G401 (cell line): ENCODE measurements at places on chromosomes 6 and 20.
A peak's percentile ranks its signal among the peaks of the same experiment; 100 is the strongest.

DNA sequence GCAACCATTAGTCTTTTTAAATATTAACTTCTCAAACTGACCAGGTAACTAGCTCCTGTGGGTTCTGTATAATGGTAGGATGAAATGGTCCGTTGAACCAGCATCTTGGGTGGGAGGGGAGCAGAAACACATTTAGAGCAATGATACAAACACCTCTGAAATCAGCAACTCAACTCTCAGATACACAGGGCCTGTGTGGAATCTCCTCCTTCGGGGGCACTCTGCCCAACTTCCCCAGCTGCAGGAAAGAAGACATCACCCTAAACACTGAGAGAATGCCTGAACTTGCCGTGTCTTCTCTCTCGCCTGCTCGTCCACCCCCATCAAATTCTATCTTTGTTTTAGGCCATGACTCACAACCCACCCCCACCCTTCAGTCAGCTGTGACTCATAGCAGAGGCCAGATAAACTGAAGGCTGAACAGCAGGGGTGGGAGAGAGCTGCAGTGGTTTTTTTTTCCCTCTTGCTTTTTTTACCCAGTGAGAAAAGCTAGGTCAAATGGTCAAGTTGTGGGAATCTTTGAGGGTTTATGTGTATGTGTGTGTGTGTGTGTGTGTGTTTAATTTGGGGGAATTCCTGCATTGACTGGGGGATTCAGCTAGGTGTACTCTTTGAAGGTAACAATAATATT, 593.4 kb upstream of the JAG1 start:
- no peak for DNase-seq

- peak; percentile 70 for DNase-seq
Measured at GRCh38 chr6:53725791-53726575, 60.4 kb upstream of the KLHL31 start.

- DNase-seq = no peak
Measured at GRCh38 chr6:154511791-154512190, 1.3 kb upstream of the CNKSR3 start.

- DNase-seq = no peak
Measured at GRCh38 chr6:40930555-40930954, 108.5 kb downstream of the UNC5CL start.

DNA sequence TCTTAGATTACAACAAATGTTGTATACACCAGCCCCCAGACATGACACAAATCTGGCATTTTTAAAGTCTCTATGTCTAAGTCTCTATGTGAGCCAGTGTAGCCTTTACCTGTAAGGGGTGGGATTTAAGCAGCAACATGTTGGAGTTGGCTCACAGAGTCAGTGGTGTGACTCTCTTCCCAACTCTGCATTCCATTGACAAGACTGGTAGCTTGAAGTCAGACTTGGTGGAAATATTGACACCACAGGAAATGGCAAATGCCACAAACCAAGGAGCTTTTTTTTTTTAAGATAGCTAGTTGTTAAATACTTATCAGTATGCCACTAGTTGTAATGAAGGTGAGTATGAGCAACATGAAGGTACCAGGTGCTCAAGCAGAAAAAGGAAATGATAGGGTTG, 103.1 kb upstream of the SMLR1 start:
- DNase-seq = no peak

- DNase-seq = no peak
Measured at GRCh38 chr6:105409734-105410133, 6.9 kb upstream of the PREP start.

GRCh38 chr6:11164717-11165646, 53.5 kb upstream of the ERVFRD-1 start:
- no peak for DNase-seq

- DNase-seq = peak; percentile 67
Measured at GRCh38 chr6:134007077-134007476, 45.3 kb downstream of the SLC2A12 start.

GRCh38 chr20:43238833-43239232, 49.1 kb upstream of the PTPRT start:
- no peak for DNase-seq

- no peak for DNase-seq
Measured at GRCh38 chr6:44537306-44538049, 150.0 kb downstream of the CDC5L start.

DNA sequence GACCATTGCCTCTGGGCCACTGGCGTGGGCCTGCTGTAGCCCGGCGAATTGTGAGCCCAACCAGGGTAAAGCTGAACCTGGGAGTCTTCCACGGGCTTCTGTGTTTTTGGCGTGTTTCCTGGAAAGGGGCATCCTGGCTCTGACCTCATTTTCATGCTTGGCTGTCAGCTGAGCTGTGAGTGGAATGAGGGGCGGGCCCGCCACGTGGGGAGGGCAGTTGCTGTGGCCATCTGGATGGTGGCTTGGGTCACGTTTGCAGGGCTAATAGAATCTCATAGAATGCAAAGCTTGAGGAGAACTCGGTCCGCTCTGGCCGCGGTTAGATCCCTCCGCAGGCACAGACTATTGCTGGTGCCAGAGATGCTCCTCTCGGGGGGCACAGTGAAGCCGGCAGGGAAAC, 263.0 kb downstream of the SMOC2 start:
- DNase-seq = no peak

DNA sequence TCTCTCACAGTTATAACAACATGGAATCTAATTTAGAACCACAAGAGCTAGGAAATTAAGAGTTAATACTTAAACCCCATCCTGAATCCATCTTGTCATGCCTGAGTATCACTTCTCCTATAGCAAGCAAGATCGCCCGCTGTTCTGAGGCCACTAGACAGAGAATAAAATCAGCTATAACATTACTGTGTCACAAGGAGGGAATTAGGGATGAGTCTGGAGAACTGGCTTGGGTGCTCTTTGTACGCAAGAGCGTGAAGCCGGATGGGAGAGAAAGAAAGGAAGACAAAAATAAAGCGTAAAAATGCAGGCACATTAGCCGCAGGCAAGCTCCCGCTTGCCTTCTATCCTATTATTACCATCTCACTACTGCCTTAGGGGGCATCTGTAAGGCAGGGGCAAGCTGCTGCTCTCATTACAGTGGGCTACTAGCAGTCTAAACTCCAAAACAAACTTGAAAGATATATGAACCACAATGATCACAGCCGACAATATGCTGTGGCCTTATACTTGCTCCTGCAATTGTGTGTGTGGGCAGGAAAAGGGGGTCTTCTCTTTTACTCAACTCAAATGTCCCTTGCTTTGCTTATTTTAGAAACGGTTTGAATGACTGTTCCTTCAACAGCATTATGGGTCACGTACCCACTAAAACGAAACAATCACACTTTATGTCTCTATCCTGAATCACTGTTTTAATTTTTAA, 81.9 kb downstream of the GJA10 start:
- no peak for DNase-seq

DNA sequence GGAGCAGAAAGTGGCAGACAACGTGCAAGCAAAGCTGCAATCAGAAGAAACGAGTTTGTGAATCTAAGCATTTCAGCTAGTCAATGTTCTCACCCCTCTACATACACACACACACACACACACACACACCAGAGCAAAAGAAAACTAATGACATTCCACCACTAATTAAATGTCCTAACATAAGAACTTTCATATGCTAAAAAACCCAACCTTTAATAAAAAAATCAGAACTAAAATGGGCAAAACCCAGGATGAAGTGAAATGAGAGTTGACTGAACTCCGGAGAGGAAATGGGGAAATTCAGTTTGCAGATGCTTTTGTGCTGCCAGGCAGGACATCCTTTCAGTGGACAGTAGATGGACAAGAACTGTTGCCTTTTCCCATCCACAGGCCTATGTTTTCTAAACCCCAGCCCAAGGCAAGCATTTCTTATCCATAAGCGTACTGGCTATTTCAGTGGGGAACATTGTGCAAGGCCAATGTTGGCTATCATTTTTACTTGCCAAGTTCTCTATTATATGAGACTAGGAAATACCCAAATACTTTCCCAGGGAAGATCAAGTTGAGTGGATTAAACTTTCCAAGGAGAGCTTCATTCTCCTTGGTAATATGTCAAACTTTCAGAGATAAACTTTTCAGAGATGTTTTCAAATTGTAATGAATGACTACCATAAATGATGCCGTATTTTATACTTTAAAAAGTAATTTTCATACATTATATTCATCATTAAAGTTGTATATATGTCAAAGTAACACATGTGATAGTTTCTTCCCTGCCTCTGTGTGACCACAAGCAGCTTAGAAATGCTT, 27.3 kb downstream of the RIN2 start:
- DNase-seq = no peak

- peak; percentile 53 for DNase-seq
Measured at GRCh38 chr6:24630856-24631505, 15.0 kb downstream of the KIAA0319 start.

DNA sequence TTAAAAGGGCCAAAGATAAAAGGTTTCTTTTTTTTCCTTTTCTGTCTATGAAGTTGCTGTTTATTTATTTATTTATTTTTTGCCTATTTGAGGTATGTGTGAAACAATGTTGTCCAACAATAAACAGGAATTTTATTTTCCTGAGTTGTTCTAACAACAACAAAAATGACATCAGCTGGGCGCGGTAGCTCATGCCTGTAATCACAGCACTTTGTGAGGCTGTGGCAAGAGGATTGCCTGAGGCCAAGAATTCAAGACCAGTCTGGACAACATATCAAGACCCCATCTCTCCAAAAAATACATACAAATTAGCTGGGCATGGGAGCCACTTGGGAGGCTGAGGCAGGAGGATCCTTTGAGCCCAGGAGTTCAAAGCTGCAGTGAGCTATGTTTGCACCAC, 44.1 kb downstream of the MGME1 start:
- DNase-seq = no peak

GRCh38 chr20:38063911-38064530, 30.5 kb downstream of the RPRD1B start:
- no peak for DNase-seq

DNA sequence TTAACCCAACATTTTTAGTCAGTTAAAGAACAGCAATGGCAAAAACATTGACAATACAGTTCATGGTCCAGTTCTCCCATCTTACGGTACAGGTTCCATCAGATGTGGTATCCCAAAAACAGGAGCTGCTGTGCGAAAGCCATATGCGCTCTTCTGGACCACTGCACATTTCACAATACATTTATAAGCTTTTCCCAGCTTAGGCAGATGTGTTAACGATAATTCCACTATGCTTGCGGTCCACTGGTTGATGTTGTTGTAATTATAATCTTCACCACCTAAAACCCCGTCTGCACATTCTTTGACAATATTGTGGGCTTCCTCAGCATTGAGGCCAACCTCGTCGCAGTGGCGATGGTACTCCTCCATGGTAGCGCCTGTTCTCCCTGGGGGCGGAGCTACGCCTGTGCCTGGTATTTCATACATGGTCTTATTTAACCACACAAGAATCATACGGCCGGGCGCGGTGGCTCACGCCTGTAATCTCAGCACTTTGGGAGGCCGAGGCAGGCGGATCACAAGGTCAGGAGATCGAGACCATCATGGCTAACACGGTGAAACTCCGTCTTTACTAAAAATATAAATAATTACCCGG, 52.0 kb downstream of the BFSP1 start:
- no peak for DNase-seq

DNA sequence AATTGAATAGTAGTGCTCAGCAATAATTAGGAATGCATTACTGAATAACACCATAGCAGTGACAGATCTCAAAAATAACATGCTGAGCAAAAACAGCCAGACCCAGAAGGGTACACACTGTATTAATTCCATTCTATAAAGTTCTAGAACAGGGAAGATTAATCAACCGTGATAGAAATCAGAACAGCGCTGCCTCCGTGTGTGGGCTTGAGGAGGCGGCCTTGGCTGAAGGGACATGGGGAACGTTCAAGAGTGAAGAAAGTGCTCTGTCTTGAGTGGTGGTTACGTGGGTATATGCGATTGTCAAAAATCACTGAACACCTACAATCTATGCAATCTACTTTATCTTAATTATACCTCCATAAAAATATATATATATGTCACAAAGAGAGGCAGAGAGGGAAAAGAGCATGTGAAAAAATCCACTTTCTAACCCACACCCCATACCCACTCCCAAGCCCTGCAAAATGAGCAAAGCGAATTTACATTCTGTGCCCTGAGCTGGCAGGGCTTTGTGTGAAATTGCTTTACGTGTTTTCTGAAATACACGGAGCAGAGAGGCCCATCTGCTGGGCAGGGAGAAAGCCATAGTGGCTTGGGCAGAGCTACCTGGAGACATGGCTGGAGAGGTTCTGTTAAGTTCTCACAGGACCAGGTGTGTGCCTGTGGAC, 74.4 kb downstream of the NFATC2 start:
- DNase-seq = no peak

GRCh38 chr6:30204116-30204515, 9.1 kb downstream of the TRIM26 start:
- DNase-seq = no peak

DNA sequence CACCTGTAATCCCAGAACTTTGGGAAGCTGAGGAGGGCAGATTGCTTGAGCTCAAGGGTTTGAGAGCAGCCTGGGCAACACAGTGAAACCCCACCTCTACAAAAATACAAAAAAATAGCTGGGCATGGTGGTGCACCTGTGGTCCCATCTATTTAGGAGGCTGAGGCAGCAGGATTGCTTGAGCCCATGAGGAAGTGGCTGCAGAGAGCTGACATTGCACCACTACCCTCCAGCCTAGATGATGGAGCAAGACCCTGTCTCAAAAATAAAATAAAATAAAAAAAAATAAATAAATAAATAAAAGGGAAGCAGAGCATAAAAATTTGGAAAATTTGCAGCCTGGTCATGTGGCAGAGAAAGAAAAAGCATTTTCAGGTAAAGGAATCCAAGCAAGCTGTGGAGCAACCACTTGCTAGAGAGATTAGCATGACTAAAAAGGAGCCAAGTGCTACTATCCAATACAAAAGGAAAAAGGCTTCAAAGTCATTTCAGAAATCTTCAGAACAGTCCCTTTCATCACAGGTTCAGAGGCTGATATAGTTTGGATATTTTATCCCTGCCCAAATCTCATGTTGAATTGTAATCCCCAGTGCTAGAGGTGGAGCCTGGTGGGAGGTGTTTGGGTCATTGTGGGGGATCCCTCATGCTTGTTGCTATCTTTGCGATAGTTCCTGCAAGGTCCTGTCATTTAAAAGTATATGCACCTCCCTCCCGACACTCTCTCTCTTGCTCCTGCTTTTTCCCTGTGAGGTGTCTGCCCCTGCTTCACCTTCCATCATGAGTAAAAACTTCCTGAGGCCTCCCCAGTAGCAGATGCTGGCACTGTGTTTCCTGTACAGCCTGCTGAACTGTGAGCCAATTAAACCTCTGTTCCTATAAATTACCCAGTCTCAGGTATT, 11.2 kb upstream of the TTK start:
- DNase-seq = no peak

GRCh38 chr20:19403549-19403948, 191.1 kb downstream of the SLC24A3 start:
- DNase-seq = no peak

DNA sequence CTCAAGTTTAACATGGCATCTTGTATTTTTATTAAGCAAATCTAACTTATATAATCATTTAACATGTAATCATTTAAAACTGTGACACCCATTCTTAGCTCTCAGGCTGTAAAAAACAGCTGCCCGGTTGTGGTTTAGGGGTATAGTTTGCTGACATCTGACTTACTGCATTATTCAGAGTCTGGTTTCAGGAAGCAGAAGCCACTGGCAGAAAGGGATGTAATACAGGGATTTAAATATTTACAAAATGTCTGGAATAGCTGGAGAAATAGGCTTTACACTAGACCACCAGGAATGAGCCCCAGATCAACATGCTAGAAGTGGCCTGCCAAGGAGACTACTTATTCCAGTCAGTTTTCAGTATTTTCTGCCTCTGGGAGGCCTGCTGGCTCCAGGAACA, 421.1 kb downstream of the CD109 start:
- no peak for DNase-seq
